ENCODE measurements at places on chromosomes 3 and 15.

- H3K36me3 ChIP-seq: no peaks in the 10 kb centered on the region
- no peak overlapping the region for H3K4me3 ChIP-seq
- peaks cover 13% of the 10 kb centered on the region for H3K27me3 ChIP-seq
- no peak for DNase-seq
Measured at GRCh38 chr15:21267671-21268395, 172.5 kb downstream of the POTEB3 start.

- DNase-seq: no peak
- no peaks in the 10 kb centered on the region for H3K27me3 ChIP-seq
- no peak overlapping the region for H3K27ac ChIP-seq
- H3K4me3 ChIP-seq: no peak overlapping the region
Measured at GRCh38 chr3:196661400-196661799, 21.9 kb downstream of the NRROS start.

GRCh38 chr15:26051761-26052675, 188.9 kb upstream of the ATP10A start:
- no peak for DNase-seq
- H3K4me1 ChIP-seq: no peaks in the 10 kb centered on the region
- no peak overlapping the region for H3K4me3 ChIP-seq
- H3K36me3 ChIP-seq: no peaks in the 10 kb centered on the region

- H3K36me3 ChIP-seq: no peaks in the 10 kb centered on the region
- H3K27ac ChIP-seq: no peak overlapping the region
- H3K4me1 ChIP-seq: no peaks in the 10 kb centered on the region
- H3K4me3 ChIP-seq: no peak overlapping the region
- no peaks in the 10 kb centered on the region for H3K27me3 ChIP-seq
Measured at GRCh38 chr3:126996905-126997304, 14.0 kb downstream of the PLXNA1 start.

GRCh38 chr3:177816667-177817208, 619.5 kb upstream of the TBL1XR1 start:
- H3K36me3 ChIP-seq: no peaks in the 10 kb centered on the region
- peaks cover 4% of the 10 kb centered on the region for H3K4me1 ChIP-seq
- DNase-seq: no peak
- H3K27ac ChIP-seq: no peak overlapping the region
- no peak overlapping the region for H3K4me3 ChIP-seq
- no peaks in the 10 kb centered on the region for H3K27me3 ChIP-seq

DNA sequence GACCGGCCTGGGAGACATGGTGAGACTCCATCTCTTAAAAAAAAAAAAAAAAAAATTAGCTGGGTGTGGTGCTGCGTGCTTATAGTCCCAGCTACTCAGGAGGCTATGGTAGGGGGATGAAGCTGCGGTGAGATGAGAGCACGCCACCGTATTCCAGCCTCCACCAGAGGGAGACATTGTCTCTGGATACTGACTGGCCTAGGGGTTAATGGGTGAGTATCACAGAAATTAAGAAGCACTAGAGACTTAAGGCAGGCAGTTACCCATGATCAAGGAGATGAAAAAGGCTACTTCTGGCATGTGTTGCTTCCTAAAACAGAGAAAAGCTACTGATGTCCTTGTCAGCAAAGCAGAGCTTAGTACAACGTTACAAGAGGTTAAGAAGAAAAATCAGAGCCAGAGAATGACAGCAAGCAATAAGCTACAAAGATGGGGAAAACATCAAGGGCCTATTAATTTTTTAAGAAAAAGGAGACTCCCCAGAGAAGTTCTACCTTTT, 8.6 kb downstream of the TFRC start:
- peaks cover 48% of the 10 kb centered on the region for H3K36me3 ChIP-seq
- H3K27me3 ChIP-seq: no peaks in the 10 kb centered on the region
- peak overlapping the region; percentile 8 for H3K27ac ChIP-seq
- H3K4me3 ChIP-seq: no peak overlapping the region

GRCh38 chr15:84765675-84766074, 17.3 kb downstream of the ZNF592 start:
- H3K27me3 ChIP-seq: no peaks in the 10 kb centered on the region
- no peak for DNase-seq
- H3K4me1 ChIP-seq: peaks cover 16% of the 10 kb centered on the region
- H3K4me3 ChIP-seq: no peak overlapping the region

DNA sequence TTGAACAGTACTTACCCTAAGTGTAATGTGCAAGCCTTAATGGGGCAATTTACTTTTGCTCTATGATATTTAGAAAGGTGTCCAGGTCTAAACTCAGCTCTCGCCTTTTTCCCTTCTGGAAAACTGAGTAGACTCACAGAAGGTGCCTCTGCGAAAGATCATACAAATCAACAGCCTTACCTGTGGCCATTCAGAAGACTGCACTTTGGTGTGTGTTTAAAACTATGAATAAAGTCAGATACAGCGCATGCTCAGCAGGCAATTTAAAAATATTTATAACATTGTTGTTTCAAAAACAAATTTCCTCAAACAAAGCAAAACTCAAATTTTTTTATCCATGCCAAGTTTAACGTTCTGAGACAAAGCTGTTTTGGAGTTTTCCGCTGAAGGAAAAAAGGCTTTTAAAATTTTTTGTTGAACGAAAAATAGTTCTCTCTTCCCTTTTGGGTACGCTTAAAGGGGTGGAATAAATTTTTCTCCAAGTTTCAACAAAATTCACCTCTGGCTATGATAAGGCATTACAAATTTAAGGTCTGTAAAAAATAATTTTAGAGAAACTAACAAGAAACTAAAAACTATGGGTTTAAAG, 156.3 kb downstream of the TIGIT start:
- peaks cover 4% of the 10 kb centered on the region for H3K4me1 ChIP-seq
- H3K27ac ChIP-seq: no peak overlapping the region
- H3K27me3 ChIP-seq: peaks cover 5% of the 10 kb centered on the region

DNA sequence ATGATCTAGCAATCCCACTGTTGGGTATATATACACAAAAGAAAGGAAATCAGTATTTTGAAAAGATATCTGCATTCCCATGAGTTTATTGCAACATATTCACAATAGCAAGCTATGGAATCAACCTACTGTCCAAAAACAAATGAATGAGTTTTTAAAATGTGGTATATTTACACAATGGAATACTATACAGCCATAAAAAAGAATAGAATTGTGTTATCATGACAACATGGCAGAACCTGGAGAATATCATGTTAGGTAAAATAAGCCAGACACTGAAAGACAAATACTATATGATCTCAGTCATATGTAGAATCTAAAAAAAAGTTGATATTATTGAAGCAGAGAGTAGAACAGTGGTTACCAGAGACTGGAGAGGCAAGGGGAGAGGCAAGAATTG, 732.6 kb downstream of the MCTP2 start:
- H3K27me3 ChIP-seq: no peaks in the 10 kb centered on the region
- no peak overlapping the region for H3K4me3 ChIP-seq
- no peak overlapping the region for H3K27ac ChIP-seq
- no peaks in the 10 kb centered on the region for H3K36me3 ChIP-seq
- DNase-seq: no peak

DNA sequence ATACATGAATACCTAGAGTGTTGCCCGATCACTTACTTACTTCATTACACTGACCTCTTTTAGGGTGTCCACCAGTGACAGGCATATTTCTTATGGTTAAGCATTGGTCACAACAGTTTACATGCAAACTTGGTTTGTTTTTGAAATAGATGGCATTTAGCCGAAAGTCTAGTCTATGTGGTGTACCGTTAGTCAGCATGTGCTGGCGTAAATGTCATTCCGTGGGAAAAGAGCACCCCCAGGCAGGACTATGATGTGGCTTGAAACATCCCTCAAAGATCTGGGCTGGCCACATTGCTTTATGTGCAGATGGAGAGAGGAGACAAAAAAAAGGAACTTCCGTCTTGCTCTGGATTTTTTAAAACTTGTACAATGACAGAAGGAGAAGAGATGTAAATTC, 357.0 kb upstream of the ICE2 start:
- peaks cover 21% of the 10 kb centered on the region for H3K4me1 ChIP-seq
- no peak overlapping the region for H3K4me3 ChIP-seq
- H3K27me3 ChIP-seq: peaks cover 14% of the 10 kb centered on the region
- no peaks in the 10 kb centered on the region for H3K36me3 ChIP-seq
- no peak overlapping the region for H3K27ac ChIP-seq

DNA sequence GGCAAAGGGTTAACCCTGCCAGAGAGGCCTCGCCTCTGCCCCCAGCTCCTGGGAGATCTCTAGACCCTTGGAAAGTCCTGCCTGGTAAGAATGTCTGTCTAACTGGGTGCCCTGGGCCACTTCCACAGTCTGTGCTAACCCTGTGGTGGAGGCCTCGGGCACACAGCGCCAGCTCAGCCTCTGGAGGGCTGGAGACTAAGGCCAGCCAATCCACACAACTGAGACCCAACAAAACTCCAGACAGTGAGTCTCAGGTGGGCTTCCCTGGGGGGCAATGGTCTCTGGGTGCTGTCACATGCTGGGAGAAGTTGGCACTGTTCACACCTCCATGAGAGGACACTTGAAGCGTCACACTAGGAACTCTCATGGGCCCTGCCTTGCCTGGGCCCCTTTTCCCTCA, 19.5 kb downstream of the ZXDC start:
- no peaks in the 10 kb centered on the region for H3K27me3 ChIP-seq
- H3K4me3 ChIP-seq: no peak overlapping the region
- H3K4me1 ChIP-seq: no peaks in the 10 kb centered on the region
- no peak for DNase-seq
- H3K36me3 ChIP-seq: peaks cover 39% of the 10 kb centered on the region
